Tibial nerve (tissue), 4 donors: ENCODE measurements at places on chromosomes 11 and 22. TPM values are rescaled to one million over a fixed set of nuclear protein-coding genes. Genes with fewer than 3 reads are reported as not detected.

- no peaks in the 10 kb centered on the region for H3K4me1 ChIP-seq
- H3K4me3 ChIP-seq: no peak overlapping the region
- H3K27ac ChIP-seq: no peak overlapping the region
These were observed 812.6 kb downstream of the OPCML start for GRCh38 chr11:132719684-132720083.

WBP2NL gene
- 3.3 TPM for total RNA-seq

- DNase-seq: no peak
- H3K4me1 ChIP-seq: no peaks in the 10 kb centered on the region
- no peaks in the 10 kb centered on the region for H3K36me3 ChIP-seq
- H3K27ac ChIP-seq: no peak overlapping the region
These were observed 1.0 kb upstream of the OR6X1 start for GRCh38 chr11:123755344-123755743.

DNA sequence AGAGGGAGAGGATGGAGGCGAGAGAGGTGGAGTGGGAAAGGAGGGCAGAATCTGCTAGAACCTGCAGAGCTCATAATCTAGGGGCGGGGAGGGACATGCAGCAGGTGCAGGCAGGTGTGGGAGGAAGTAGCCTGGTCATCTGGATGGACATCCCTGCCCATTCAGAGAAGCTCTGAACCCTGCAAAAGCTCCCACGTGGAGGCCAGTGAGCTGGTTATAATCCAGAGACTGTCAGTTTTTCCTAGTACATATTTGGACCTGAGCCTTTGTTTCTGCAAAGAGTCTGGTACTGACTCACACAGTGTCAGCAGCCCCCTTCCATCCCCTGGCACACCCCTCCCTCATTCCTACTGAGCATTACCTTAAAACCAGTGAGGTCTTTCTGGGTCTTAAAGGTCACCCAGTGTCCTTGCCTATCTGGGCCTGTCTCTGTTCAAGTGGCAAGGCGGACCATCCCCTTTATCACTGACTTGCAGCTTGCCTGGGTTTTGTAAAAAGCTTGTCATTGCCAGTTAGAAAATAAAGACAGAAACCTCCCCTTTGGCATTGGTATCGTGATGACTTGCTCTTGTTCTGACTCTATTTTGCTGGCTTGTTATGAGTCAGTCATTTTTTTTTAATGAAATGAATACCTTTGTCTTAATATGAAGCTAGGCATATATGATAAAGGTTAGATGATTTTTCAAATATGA lies 26.1 kb downstream of the PTPRJ start:
- DNase-seq: no peak
- H3K36me3 ChIP-seq: no peaks in the 10 kb centered on the region
- no peaks in the 10 kb centered on the region for H3K27me3 ChIP-seq
- H3K4me1 ChIP-seq: peaks cover 4% of the 10 kb centered on the region
- H3K27ac ChIP-seq: peak overlapping the region; percentile 45
- H3K4me3 ChIP-seq: no peak overlapping the region

DNA sequence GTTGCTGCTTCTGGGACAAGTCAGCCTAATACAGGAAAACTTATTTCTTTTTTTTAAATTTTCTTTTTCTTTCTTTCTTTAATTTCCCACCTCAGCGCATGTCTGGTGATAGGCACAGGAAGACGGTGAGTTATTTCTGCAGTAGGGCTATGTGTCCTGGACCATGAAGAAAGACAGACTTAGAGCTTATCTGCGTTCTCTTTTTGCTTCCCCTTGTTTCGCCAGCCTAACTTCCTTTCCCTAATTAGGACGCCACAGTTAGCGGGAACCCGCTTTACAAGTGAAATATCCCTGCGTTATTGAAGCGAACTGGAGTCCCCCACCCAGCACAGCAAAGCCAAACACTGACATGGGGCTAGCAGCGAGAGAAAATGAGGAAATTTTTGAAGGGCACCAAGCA lies 8.6 kb downstream of the OR6M1 start:
- H3K36me3 ChIP-seq: no peaks in the 10 kb centered on the region
- no peak for DNase-seq
- no peak overlapping the region for H3K4me3 ChIP-seq
- no peaks in the 10 kb centered on the region for H3K4me1 ChIP-seq
- H3K27me3 ChIP-seq: no peaks in the 10 kb centered on the region
- H3K27ac ChIP-seq: no peak overlapping the region

DNA sequence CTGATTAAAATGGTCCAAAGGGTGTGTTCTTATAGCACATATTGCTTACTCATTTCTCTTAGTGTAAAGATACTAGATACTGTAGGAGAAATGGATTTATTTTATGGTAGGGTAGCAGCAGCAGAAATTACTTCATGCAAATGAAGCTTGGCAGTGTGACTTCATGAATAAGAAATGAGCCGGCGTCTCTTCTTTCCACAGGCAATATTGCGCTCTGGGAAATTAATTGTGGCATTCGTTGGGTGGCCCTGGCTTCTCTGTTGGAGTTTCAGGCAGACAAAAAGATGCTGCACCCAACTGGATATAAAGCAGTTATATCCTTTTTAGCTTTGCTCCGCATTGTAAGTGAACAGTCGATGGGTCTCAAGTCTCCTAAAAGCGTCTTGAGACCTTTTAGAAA lies 211.0 kb upstream of the NAV2 start:
- no peaks in the 10 kb centered on the region for H3K36me3 ChIP-seq
- H3K4me3 ChIP-seq: no peak overlapping the region
- DNase-seq: no peak
- no peaks in the 10 kb centered on the region for H3K4me1 ChIP-seq
- no peaks in the 10 kb centered on the region for H3K27me3 ChIP-seq
- no peak overlapping the region for H3K27ac ChIP-seq
